ENCODE measurements at places on chromosomes 7 and 10. TPM values are rescaled to one million over a fixed set of nuclear protein-coding genes. Genes with fewer than 3 reads are reported as not detected.

DNA sequence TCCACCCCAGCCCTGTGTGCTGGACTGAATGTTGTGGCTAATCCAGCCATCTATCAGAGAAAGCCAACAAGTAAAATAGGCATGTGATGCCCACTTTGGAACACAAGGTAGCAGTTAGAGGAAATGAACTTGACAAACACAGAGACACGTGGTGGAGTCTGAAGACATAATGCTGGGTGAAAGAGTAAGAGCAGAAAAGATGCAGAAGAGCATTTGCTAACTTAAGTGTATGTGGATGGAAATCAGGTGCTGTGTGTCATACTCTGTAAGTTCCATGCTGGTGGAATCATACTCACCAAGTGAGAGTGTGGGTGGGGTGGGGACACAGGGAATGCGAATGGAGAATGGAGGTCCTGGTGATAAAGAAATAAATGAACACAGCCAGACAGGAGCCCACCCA lies 22.8 kb downstream of the WDFY4 start:
- no peak for DNase-seq
- H3K36me3 ChIP-seq, result no peaks in the 10 kb centered on the region

GRCh38 chr10:50561266-50561665 lies 62.5 kb downstream of the SGMS1 start:
- H3K27ac ChIP-seq, result peak overlapping the region; percentile 10
- no peak overlapping the region for H3K4me3 ChIP-seq
- peaks cover 50% of the 10 kb centered on the region for H3K4me1 ChIP-seq
- no peak for DNase-seq

DNA sequence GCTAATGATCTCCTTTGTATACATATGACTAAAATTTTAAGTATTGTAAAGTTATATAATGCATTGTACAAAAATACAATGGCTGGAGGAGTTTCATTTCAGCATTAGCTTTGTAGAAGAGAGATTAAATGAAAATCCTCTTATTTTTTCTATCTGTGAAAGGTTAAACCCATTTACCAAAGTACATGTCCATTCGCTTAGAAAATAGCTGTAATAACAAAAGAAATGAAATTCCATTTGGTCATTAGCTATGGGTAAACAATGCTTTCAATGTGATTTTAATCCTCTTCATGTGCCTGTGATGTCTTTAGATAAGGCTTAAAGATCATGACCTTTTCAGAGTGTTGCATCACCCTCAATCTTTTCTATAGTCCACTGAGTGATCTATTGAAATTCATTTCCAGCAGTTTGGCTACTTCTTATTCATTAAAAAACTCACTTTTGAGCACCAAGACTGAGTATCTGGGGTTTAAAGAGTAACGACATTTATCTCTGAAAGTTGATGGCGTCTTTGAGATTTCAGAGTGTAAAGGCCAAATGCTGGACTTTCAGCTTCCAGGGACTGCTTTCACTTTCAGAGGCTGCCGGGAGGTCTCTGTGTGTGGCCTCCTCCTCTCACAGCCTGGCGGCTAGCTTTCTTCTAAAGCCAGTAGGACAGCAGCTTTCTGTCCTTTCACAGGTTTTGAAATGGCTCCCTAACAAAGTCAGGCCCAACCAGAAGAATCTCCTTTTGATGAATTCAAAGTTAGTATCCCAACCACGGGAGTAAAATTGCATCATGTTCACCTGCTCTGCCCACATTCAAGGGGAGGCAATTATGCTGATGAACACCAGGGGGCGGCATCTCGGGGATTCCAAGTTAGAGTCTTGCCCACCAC lies 701.4 kb upstream of the COBL start:
- H3K27ac ChIP-seq, result no peak overlapping the region
- no peaks in the 10 kb centered on the region for H3K4me1 ChIP-seq

- H3K36me3 ChIP-seq, result no peaks in the 10 kb centered on the region
- H3K4me3 ChIP-seq, result no peak overlapping the region
- H3K27ac ChIP-seq, result no peak overlapping the region
- no peaks in the 10 kb centered on the region for H3K4me1 ChIP-seq
- DNase-seq, result no peak
Observed at GRCh38 chr7:144763291-144763690, 72.6 kb downstream of the TPK1 start.

The SKIDA1 gene
- 3.7 TPM for total RNA-seq

The MDFIC gene
- total RNA-seq, result 34.2 TPM

The GATA3 gene
- total RNA-seq, result 3.2 TPM

The AMPH gene
- total RNA-seq, result 3.2 TPM
